ENCODE measurements at places on chromosomes 2 and 18.

DNA sequence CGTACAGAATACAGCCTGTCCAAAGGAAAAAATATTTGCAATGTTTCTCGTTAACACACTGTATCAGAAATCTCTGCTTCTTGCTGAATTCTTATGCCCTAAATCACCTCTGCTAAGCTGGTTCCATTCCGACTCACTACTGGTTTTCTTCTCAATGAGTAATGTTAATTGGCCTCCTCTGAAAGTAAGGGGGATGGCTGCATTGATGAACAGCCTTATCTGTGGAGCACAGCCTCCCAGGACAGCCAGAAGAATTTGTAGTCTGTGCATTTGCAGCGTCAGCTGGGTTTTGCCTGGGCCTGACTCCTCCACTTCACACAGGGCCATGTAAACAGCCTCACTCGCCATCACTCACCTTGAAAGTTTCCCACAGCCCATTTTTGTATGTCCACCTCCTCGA is 127.7 kb downstream of the RNF152 start:
- DNase-seq, result no peak
- H3K4me3 ChIP-seq, result no peak overlapping the region
- no peaks in the 10 kb centered on the region for H3K27me3 ChIP-seq

- peaks cover 15% of the 10 kb centered on the region for H3K27me3 ChIP-seq
- no peak overlapping the region for H3K27ac ChIP-seq
- no peak for DNase-seq
- peaks cover 5% of the 10 kb centered on the region for H3K4me1 ChIP-seq
Measured at GRCh38 chr2:233211548-233211895, 40.0 kb upstream of the ATG16L1 start.

DNA sequence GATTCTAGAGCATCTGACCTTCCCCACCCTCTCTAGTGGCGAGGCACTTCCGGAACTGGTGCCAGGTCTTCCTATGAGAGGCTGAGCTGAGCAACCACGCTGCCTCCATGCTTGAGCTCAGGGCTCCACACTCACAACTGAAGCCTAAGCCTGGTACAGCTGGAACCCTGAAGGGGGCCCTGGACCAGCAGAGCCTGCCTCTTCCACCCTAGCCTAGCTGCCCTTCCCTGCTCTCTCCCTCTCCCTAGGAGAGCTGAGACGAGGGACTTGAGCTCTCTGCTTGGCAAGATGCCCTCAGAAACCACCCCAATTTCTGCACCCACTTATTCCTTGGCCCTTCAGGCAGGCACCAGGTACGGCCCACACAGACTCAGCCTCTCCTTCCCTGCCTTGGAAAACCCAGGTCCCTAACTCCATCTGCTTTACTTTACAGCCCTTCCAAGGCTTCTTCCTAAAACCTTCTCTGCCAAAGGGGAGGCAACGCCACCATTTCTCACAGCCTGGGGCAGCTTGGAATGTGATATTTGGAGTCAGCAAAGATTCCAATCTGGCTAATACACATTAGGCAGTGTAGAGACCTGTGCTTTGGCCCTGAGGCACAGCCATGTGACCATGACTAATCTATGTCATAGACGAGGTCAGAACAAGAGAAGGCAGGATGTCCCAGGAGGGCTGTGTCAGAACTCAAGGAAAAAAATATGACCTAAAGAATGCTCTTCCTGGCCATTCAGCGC is 18.8 kb downstream of the COX7A2L start:
- H3K4me3 ChIP-seq, result no peak overlapping the region
- no peak for DNase-seq
- H3K36me3 ChIP-seq, result peaks cover 25% of the 10 kb centered on the region

GRCh38 chr18:63187791-63188460 is 131.6 kb downstream of the BCL2 start:
- H3K36me3 ChIP-seq, result no peaks in the 10 kb centered on the region
- no peak overlapping the region for H3K27ac ChIP-seq
- DNase-seq, result no peak
- peaks cover 4% of the 10 kb centered on the region for H3K27me3 ChIP-seq

DNA sequence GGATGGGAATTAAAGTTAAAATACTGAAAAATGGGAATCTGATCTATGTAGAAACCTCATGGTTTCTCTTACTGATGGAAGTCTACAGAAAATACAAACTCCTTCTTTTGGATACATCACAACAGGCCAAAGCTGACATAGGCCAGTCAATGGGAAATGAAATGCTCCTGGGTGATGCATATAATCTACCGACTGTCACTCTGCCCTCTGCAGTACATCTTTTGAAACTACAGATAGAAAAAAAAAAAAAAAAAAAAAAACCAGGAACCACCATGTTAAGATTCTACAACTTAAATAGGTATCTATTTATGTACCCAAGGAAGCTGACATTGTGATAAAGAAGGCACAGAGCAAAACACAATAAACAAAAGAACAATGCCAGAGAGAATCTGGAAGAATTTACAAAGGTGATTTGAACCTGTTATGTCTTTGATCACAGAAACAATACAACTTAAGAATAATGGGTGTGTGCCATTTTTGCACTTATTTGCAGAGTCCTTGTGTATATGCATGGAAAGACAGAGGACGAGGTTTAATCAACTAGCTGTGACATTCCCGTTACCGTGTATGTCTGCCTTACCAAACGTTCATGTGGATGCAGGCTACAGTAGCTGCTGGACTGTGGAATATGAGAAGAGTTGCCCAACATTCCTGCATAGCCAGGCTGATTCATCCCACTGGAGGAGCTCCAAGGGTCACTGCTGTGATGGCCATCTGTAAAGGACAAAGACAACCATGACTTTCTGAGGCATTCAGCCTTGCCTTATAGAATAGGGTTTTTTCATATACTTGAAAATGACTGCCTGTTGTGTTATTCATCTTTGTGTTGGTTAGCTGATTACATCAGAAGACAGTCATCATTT is 312.7 kb downstream of the TCF4 start:
- no peak overlapping the region for H3K27ac ChIP-seq
- no peaks in the 10 kb centered on the region for H3K4me1 ChIP-seq
- DNase-seq, result no peak
- H3K4me3 ChIP-seq, result no peak overlapping the region
- H3K27me3 ChIP-seq, result no peaks in the 10 kb centered on the region
- H3K36me3 ChIP-seq, result peaks cover 25% of the 10 kb centered on the region

- DNase-seq, result no peak
- H3K36me3 ChIP-seq, result peaks cover 23% of the 10 kb centered on the region
- H3K27me3 ChIP-seq, result no peaks in the 10 kb centered on the region
- no peak overlapping the region for H3K27ac ChIP-seq
Measured at GRCh38 chr18:79738041-79738461, 58.4 kb downstream of the CTDP1 start.

DNA sequence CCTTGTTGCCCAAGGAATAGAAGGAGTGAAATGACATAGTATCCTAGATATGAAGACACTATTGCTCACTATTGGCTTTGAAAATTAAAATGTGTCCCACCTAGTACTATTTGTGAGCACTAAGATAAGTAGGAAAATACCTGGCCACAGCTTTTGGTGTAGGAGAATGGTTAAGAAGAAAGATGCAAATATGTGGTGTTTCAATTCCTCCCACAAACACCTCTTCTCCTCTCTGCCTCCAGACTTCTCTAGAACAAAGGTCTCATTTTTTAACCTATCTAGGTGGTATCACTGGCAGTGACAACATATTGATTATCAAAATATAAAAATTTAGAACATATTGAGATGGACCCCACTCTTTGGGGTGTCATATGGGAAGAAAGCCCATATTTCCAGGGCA is 929.9 kb upstream of the FANCL start:
- no peak overlapping the region for H3K27ac ChIP-seq
- peaks cover 3% of the 10 kb centered on the region for H3K27me3 ChIP-seq
- H3K4me1 ChIP-seq, result peaks cover 16% of the 10 kb centered on the region
- DNase-seq, result no peak

DNA sequence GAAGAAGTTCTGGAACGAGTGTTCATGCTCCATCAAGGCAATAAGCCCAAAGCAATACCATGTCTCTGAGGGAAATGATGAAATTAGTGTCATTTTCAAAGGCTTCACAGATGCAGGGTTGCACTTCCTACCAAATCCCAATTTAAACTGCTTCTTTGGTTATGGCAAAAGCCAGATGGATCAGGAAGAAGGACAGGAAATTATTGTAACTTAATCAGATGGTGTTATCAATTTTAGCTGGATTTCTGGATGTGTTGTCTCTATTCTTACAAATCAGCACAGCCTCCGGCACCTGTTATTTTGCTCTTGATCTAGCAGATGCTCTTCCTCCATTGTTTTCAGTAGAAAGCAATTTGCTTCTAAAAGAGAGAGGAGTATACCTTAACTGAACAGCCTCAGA is 693.4 kb downstream of the SOCS6 start:
- H3K27me3 ChIP-seq, result no peaks in the 10 kb centered on the region
- DNase-seq, result no peak
- H3K4me1 ChIP-seq, result no peaks in the 10 kb centered on the region

DNA sequence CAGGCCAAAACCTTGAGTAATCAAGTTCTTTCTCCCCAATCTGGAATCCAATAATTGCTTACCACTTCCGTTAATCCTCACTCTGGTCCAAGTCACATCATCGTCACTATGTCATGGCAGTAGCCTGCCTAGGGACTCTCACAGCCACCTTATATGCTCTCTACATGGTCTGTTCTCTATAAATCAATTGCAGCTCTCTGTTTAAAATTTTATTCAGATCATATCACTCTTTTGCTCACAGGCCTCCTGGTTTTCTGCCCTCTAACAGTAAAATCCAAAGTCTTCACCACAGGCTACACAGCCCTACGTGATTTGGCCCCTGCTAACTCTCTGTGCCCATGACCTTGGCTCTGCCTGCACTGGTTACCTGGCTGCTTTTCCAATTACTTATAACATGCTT is 188.7 kb downstream of the STK39 start:
- H3K36me3 ChIP-seq, result peaks cover 17% of the 10 kb centered on the region
- no peak overlapping the region for H3K4me3 ChIP-seq
- H3K27me3 ChIP-seq, result no peaks in the 10 kb centered on the region
- peaks cover 17% of the 10 kb centered on the region for H3K4me1 ChIP-seq
- H3K27ac ChIP-seq, result no peak overlapping the region

- peak overlapping the region; percentile 29 for H3K27ac ChIP-seq
- H3K4me3 ChIP-seq, result no peak overlapping the region
- H3K4me1 ChIP-seq, result no peaks in the 10 kb centered on the region
- peaks cover 1% of the 10 kb centered on the region for H3K36me3 ChIP-seq
- no peaks in the 10 kb centered on the region for H3K27me3 ChIP-seq
Measured at GRCh38 chr18:41343808-41344207, 611.2 kb upstream of the PIK3C3 start.

GRCh38 chr18:35624146-35624545 is 42.6 kb downstream of the GALNT1 start:
- no peak overlapping the region for H3K27ac ChIP-seq
- DNase-seq, result no peak
- H3K4me3 ChIP-seq, result no peak overlapping the region

GRCh38 chr18:75129717-75130477 is 79.0 kb downstream of the PTGR3 start:
- no peak overlapping the region for H3K27ac ChIP-seq
- DNase-seq, result no peak
- H3K27me3 ChIP-seq, result peaks cover 15% of the 10 kb centered on the region
- H3K4me3 ChIP-seq, result no peak overlapping the region
- H3K36me3 ChIP-seq, result no peaks in the 10 kb centered on the region

- peak overlapping the region; percentile 65 for H3K27ac ChIP-seq
- peaks cover 5% of the 10 kb centered on the region for H3K36me3 ChIP-seq
- peak overlapping the region; percentile 79 for H3K4me3 ChIP-seq
- H3K27me3 ChIP-seq, result peaks cover 26% of the 10 kb centered on the region
- DNase-seq, result peak; percentile 28
Measured at GRCh38 chr18:79950515-79951341, 725 bp downstream of the SLC66A2 start.

- peaks cover 5% of the 10 kb centered on the region for H3K4me1 ChIP-seq
- no peak overlapping the region for H3K27ac ChIP-seq
- H3K27me3 ChIP-seq, result no peaks in the 10 kb centered on the region
- peaks cover 7% of the 10 kb centered on the region for H3K36me3 ChIP-seq
- no peak for DNase-seq
Measured at GRCh38 chr2:11239147-11239546, 83.9 kb downstream of the SLC66A3 start.

DNA sequence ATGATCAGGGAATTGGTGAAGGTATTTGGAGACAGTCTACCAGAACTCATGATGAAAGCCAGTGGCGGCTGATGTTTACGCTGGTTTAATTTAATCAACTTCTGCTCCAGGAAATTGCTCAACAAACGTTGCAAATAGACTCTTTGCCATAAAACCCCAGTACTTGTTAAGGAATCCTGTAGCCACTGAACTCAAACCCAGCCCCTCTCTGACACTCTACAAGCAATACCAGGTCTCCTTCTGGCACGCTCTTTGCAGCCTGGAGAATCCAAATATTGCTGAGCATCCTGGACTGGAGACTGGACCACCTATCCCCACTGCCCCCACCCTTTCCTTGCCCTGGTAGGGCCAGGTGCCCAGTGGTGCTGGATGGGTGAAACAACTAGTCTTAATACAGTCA is 308.2 kb downstream of the FBXO15 start:
- H3K4me1 ChIP-seq, result peaks cover 30% of the 10 kb centered on the region
- no peaks in the 10 kb centered on the region for H3K27me3 ChIP-seq
- H3K4me3 ChIP-seq, result no peak overlapping the region
- no peak for DNase-seq
- H3K36me3 ChIP-seq, result no peaks in the 10 kb centered on the region

DNA sequence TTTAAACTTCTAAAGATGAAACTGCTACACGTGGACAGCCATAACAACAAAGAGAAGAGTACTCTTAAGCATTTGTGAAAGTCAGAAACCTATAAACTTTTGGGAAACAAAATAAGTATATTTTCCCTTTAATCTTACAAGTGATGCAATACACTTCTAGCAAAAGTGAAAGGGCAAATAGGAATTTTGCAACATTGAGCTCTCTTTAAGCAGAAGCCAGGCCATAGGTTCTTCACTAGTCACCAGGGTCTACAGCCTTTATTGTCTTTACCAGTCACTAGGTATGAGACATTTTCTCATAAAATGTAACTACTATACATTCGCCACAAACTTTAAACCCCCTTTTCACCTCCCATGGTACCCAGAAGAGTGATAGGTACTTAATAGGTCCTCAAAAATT is 37.5 kb downstream of the SCN1A start:
- no peaks in the 10 kb centered on the region for H3K36me3 ChIP-seq
- H3K27ac ChIP-seq, result no peak overlapping the region
- no peak overlapping the region for H3K4me3 ChIP-seq
- no peaks in the 10 kb centered on the region for H3K27me3 ChIP-seq
- peaks cover 5% of the 10 kb centered on the region for H3K4me1 ChIP-seq

GRCh38 chr2:904246-905024 is 46.2 kb upstream of the SNTG2 start:
- H3K27ac ChIP-seq, result no peak overlapping the region
- H3K4me3 ChIP-seq, result no peak overlapping the region

DNA sequence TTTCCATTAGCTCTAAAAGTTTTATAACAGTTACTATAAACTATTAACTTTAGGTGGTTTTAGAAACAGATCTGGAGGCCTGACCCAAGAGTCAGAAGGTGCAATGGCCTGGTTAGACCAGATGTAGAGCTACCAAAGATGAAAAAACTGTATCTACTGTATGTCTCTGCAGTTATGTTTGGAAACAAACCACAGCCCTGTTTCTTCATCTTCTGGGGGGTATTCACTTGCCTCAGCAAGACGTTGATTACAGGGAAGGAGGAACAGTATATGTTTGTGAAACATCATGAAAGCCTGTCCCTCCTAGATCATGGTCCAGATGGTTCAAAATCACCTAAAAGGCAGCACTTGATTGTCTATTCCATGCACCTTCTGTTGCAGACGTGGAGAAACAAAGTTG is 220.2 kb downstream of the SUCLG1 start:
- no peaks in the 10 kb centered on the region for H3K4me1 ChIP-seq
- no peak overlapping the region for H3K4me3 ChIP-seq
- no peak for DNase-seq
- H3K27me3 ChIP-seq, result no peaks in the 10 kb centered on the region
- no peak overlapping the region for H3K27ac ChIP-seq

All from progenitor cell of endocrine pancreas (in vitro differentiated cells).